Effector memory CD8-positive, alpha-beta T cell (primary cell): ENCODE measurements at places on chromosomes 2 and 18.

- DNase-seq: no peak
Observed at GRCh38 chr2:123303731-123304130, 721.4 kb upstream of the CNTNAP5 start.

DNA sequence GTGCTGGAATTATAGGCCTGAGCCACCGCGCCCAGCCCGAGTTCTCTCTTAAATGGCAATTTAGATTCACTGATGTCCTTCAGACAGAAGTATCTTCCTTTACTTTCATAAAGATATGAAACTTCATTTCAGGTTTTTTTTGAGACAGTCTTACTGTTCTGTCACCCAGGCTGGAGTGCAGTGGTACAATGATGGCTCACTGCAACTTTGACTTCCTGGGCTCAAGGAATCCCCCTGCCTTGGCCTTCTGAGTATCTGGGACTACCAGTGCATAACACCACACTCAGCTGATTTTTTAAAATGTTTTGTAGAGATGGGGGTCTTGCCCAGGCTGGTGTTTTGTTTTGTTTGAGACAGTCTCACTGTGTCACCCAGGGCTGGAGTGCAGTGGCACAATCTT, 13.2 kb downstream of the ITGB1BP1 start:
- DNase-seq: no peak

DNA sequence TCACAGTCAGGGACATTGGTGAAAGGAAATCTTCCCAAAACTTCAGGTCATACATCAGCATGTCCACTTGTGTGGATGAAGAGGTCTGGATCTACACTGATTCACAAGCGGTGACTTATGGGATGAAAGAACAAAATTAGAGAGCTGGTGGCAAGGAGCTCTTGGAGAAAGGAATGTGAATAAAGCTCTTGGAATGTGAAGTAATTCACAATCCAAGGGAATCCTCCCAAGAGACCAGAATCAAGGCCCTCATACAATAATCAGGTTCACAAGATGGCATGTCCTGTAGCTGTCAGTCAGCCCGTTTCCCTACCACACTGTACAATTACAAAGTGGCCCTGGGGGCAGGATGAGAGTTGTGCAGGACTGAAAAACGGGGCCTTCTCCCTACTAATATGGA, 96.2 kb downstream of the MRPS9 start:
- no peak for DNase-seq

- DNase-seq: no peak
Observed at GRCh38 chr2:10926191-10926820, 14.6 kb downstream of the KCNF1 start.

- no peak for DNase-seq
Observed at GRCh38 chr2:208139447-208139846, 6.5 kb downstream of the CRYGB start.

- no peak for DNase-seq
Observed at GRCh38 chr18:9094307-9095226, 7.9 kb upstream of the NDUFV2 start.

GRCh38 chr2:180050246-180050645, 43.1 kb upstream of the CWC22 start:
- DNase-seq: no peak

DNA sequence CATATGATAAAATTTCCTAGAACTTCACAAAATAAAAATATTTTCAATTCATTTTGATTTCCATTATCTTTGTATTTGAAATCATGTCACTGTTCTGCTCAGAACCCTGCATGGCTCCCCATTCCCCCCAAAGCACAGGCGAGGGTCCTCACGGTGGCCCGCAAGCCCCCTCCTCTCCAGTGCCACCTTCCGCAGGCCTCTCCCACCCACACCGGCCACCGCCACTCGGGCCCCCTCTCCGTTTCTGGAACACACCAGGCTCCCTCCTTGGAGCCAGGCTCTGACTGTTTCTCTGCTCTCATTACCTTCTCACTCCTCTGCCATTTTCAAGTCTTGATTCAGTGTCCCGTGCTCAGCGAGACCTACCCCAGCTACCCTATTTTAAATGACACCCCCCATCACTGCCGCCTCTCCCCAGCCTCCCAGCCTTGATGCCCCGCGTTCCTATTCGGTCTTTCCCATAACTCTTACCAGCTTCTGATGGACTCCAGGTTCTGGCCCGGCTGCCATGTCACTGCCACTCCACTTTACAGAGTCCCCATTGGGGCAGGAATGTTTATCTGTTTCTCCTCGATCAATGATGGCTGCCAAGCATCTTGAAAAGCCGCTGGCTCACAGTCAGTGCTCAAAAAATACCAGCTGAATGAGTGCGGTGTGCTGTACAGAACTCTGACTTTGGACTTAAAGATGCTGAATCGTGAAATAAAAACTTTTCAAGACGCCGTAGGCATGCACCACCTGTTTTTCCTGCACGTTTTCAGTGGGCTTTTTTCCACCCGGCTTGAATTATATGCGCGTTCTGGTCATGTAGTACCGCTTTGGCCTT, 201.0 kb downstream of the GBX2 start:
- no peak for DNase-seq

DNA sequence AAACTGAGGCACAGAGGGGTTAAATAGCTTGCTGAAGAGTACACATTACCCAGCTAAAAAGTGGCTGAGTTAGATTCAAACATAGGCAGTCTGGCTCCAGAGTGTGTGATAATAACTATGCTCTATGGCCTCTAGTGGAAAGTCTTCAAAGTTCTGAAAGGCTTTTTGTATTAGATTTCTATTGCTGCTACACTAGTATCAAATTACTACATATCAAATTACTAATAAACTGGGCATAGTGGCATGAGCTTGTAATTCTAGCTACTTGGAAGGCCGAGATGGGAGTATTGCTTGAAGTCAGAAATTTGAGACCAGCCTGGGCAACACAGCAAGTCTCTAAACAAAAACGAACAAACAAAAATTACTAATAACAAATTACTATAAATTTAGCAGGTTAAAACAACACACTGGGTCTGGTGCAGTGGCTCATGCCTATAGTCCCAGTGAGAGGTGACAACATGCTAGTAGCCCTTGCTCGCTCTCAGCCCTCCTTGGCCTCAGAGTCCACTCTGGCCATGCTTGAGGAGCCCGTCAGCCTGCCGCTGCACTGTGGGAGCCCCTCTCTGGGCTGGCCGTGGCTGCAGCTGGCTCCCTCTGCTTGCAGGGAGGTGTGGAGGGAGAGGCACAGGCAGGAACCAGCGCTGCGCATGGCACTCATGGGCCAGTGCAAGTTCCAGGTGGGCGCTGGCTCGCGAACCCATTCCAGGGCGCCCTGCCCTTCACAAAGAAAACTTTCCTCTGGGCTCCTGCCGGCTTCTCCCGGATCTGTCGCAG, 38.2 kb upstream of the TWSG1 start:
- DNase-seq: no peak

DNA sequence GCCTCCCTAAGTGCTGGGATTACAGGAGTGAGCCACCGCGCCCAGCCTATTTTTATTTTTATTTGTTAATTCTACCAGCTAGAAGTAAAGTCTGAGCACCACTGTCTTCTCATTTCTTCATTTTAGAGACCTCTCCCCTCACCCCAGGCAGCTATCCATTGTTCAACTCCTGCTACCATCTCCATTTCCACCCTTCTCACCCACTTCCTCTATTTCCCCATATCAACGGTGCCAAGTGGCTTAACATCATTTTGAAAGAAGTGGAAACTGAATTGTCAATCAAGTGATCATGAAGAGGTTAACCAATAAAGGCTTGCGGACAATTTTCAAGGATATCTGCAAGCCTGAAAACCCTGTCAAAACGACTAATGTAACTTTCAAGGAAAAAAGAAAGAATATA, 323.1 kb downstream of the NBAS start:
- no peak for DNase-seq

DNA sequence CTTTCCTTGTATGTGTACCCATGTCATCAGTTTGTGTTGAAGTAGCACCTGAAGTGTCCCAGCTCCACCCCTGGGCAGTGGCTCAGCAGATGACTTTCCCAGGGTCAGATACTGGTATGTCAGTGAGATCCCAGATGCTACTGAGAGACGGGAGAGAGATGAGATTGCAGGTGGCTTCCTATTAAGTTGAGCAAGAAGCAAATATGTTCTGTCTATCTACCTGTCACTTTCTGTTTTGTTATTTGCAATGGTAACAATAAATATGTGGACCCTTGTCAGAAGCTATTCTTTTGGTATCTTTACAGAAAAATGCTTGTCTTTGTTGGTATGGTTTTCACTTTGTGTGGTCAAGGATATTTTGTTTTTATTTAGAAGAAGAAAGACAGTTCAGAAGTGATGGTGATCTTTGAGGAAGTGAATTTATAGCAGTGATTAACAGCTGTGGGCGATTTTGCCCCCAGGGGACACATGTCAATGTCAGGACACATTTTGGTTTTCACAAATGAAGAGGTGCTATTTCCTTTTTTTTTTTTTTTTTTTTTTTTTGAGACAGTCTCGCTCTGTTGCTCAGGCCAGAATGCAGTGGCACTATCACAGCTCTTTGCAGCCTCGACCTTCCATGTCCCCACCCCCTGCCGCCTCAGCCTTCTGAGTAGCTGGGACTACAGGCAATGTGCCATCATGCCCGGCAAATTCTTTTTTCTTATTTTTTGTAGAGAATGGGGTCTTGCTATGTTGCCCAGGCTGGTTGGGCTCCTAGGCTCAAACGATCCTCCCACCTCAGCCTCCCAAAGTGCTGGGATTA, 21.4 kb downstream of the MGAT5 start:
- DNase-seq: no peak

- no peak for DNase-seq
Observed at GRCh38 chr18:44835703-44836102, 155.0 kb downstream of the SETBP1 start.

DNA sequence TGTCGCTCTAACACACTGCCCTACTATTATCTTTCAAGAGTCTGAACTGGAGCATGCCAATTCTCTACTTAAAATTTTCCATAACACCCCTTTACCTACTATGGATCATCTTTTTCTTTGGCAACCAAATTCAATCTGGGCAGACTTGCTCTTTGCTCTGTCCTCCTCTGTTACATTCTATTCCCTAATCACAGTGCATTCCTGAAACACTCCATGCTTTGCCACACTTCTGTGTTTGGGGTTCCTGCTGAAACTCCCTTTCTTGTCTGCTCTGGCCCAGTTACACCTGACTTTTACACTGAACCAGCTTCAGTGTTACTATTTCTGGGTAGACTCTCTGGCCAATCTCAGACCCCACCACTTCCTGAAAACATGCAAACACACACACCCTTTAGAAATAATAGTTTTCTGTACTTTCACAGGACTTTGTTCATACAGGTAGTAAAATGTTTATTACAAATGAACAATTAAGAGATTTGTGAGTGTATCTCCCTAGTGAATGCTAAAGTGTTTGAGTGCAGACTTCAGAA, 119.9 kb upstream of the DCC start:
- no peak for DNase-seq

GRCh38 chr18:77851802-77852201, 602.2 kb downstream of the GALR1 start:
- DNase-seq: no peak

GRCh38 chr2:239269916-239270315, 130.9 kb downstream of the HDAC4 start:
- no peak for DNase-seq

DNA sequence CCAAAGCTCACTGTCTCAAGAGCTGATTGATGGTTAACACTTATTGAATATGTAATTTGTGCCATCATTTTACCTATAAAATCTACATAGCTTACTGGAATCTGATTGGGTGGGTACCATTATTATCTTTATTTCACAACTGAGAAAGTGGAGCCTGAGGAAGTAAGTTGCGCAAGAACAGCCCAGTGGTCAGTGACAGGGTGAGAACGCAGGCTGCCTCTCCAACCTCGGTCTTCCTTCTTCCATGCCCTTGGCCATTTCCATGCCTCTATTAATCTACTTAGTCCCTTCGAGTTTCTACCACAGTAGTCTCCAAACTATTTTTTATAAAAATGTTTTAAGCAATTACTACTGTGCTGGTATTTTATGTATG, 390.9 kb upstream of the VWC2L start:
- no peak for DNase-seq

- no peak for DNase-seq
Observed at GRCh38 chr18:31042084-31042405, 497 bp downstream of the DSC3 start.

- no peak for DNase-seq
Observed at GRCh38 chr2:65866148-65866547, 433.7 kb upstream of the SPRED2 start.

DNA sequence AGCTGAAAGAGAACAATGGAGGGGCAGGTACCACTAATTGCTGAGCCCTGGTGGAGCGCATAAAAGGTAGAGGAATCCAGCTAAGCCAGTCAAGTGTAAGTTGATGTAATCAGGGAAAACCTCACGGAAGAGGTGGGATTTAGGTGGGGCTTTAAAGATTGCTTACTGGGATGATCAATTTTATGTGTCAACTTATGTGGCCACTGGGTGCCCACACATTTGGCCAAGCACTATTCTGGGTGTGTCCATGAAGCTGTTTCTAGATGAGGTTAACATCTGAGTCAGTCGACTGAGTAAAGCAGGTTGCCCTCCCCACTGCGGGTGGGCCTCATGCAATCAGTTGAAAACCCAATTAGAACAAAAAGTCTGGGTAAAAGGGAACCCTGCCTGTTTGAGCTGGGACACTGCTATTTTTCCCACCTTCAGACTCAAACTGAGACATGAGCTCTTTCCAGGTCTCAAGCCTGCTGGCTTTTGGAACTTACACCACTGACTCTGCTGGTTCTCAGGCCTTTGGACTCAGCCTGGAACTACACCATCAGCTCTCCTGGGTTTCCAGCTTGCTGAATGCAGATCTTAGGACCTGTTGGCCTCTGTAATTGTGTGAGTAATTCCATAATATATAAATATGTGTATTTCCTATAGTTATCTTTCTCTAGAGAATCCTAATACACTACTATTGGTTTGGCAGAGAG, 67.3 kb downstream of the MYO5B start:
- DNase-seq: no peak

GRCh38 chr2:14944562-14945346, 312.2 kb downstream of the LRATD1 start:
- DNase-seq: no peak

GRCh38 chr2:43082111-43082894, 144.1 kb downstream of the ZFP36L2 start:
- DNase-seq: no peak

DNA sequence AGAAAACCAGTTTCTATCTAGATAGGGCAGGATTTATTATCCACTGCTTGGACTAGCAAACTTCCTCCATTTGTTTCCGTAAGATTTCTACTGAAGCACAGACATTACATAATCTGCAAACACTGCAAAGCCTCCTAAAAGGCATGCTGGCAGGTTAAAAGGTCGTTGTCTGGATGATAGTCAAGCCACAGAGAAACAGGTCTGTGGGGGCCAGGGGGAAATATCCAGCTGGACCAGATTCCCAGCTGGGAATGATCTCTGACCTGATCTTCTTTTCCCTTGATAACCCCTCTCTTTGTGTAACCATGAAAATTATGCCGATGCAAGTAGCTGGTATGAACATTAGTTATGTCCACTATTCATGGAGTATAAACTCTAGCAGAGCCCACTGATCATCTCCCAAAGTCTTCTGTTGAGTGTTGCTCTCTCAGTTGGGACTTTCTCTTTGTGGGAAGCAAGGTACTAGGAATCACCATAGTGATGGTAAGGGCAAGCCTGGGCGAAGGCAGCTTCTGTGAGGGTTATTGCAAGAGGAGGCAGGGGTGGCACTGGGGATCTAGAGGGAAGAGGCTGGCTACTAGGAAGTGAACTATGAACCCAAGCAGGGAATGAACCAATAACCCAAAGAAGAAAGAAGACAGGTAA, 61.3 kb downstream of the GDF7 start:
- DNase-seq: no peak
